ENCODE measurements at places on chromosomes 1 and 21.

DNA sequence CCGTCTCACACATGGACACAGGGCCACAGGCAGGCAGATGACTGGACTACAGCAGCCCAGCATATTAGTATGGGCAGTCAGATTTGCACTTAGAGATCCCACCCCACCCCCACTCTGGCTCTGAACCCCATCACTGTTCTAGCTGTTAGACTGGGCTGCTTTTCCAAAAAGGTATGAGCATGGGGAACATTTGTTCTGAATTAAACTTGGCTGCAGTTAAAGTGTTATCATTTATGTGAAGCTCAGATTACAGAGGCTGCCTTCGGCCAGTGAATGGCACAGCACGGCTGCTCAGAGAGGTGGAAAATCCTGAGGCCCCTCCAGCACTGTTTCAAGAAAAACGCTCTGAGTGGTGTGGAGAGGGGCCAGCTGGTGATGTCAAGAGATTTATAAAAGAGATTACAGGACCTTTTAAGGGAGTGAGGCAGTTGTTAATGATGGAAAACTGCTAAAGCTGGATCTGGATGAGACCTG lies 6.9 kb upstream of the NOS1AP start:
- DNase-seq = no peak

DNA sequence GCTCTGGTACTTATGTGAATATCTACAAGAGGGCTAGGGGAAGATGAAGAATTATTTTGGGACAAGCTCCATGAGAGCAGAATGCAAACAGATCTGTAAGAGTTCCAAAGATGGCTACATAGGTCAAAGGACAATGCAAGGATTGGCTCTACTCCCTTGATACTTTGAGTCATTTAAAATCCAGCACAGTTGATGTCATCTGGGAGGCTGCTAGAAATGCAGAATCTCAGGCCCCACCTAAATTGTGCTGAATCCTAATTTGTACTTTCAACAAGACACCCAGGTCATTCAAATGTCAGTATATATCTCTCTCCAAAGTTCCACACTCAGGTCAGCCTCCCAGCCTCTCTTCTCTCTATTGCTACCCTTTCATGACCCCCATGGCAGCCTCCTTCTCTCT lies 23.7 kb upstream of the TADA1 start:
- no peak for DNase-seq

- no peak for DNase-seq
Measured at GRCh38 chr1:177772386-177772960, 197.4 kb downstream of the SEC16B start.

GRCh38 chr1:65255035-65255655 lies 54.2 kb upstream of the DNAJC6 start:
- DNase-seq = no peak

DNA sequence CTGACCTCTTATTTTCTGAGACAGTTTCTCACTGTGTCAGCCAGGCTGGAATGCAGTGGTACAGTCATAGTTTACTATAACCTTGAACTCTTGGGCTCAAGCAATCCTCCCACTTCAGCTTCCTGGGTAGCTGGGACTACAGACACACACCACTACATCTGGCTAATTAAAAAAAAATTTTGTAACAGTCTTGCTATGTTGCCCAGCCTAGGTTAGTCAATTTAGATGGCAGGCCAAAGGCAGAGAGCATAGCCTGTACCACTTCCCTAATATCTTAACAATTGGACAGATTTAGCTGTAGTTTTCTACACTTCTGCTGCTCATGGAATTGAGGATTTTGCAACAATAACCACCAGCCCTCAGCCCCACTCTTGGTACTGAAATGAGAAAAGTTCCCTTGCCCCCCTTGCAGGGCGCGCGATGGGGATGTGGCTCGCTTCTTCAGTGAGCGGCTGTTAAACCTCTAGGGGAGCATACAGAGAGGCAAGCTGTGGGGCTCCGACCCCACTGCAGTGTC lies 34.9 kb upstream of the PTGFRN start:
- DNase-seq = no peak

GRCh38 chr1:153444078-153444477 lies 16.4 kb downstream of the S100A7 start:
- DNase-seq = no peak

- DNase-seq = no peak
Measured at GRCh38 chr1:65606426-65606825, 186.0 kb downstream of the LEPR start.

- DNase-seq = no peak
Measured at GRCh38 chr1:207821464-207822045, 69.7 kb downstream of the CD46 start.

DNA sequence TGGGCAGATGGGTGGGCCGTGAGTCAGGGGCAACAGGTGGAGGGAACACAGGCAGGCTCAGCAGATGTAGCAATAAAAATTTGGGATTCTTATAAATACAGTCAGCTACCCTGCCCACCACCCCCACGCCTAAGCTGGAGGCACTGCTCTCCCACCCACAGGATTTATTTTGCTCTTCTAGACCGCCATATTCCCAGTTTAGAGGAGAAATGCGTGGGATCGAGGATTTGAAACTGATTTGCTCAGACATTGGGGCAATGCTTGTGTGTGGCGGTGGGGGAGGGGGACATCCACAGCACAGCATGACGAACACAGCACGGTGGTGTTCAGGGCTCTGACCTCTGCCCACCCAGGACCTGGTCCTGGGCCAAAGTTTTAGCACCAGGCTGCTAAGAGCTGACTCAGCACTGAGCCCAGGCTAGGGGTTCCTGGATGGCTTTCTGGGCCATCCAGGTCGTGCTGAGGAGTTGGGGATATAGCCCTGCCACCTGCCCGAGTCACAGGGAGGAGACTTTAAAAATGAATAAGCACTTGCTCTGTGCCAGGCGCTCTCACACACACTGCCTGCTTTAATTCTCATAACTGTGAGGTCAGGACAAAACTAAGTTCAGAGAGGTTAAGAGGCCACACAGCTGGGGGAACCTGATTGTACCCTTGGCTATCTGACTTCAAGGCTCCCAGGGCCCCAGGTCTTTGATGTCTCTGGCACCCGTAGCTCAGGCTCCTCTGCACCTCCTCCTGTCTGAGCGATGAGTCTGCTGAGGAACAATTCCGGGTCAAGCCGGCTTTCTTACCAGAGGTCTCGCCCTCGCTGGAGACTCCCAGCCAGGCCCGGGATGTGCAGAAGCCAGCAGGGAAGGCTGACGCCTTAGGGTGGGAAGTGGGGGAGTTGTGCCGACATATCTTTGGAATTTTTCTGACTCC lies 29.4 kb upstream of the CSF1 start:
- DNase-seq = no peak

GRCh38 chr1:243902100-243902499 lies 52.1 kb upstream of the AKT3 start:
- DNase-seq = no peak
